ENCODE measurements at places on chromosomes 16 and 17.

DNA sequence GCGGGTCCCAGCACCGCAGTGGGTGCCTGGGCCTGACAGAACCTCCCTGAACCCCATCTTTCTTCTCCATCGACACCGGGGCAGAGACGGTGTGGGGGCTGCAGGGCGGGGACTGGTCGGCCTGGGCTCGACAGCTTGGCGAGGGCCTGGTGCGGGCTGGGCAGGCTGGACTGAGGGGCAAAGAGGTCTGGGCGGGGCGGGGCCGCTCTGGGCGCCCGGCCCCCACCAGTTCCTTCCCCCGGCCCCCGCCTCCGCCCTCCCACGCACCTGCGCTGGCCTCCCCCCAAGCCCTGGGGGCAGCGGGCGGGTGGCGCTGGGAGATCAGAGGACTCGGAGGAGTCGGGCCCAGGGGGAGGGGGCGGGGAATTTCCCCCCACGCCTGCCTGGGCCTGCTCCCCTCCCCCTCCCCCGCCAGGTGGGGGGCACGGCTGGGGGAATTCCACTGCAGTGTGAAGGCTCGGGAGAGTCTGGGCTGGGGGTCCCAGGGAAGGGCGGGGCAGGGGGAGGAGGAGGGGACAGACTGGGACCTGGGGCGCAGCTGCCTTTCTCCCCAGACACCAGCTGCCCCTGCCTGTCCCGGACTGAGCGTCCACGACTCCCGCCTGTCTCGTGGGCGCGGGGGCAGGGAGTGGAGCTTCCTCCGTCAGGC lies 877 bp upstream of the KREMEN2 start:
- no peak for DNase-seq

DNA sequence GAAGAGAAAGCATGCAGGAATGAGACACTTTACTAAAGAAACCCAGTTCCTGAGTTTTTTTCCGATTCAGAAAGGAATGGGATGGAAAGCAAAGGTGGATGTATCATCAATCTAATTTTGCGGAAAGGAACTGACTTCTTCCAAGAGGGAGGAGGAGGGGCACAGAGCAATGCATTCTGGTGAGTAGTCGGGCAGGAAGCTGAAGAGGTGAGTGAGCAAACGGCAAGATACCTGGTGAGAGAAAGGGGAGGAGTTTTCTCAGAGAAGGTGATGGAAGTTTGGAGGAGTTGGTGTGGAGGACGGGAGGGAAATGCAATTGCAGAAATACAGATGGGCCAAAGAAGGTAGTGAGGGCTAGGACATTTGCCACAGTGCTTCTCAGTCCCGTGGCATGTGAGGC lies 713.2 kb downstream of the KCNJ2 start:
- no peak for DNase-seq

GRCh38 chr17:72189768-72190593 lies 69.2 kb downstream of the SOX9 start:
- DNase-seq = no peak

GRCh38 chr17:19004421-19005136 lies at the start of gene FAM83G:
Gene FAM83G, minus strand, starts transcription at chr17:19004764. Its CDS starts 723 bp downstream, at chr17:19004041.
- no peak for DNase-seq

DNA sequence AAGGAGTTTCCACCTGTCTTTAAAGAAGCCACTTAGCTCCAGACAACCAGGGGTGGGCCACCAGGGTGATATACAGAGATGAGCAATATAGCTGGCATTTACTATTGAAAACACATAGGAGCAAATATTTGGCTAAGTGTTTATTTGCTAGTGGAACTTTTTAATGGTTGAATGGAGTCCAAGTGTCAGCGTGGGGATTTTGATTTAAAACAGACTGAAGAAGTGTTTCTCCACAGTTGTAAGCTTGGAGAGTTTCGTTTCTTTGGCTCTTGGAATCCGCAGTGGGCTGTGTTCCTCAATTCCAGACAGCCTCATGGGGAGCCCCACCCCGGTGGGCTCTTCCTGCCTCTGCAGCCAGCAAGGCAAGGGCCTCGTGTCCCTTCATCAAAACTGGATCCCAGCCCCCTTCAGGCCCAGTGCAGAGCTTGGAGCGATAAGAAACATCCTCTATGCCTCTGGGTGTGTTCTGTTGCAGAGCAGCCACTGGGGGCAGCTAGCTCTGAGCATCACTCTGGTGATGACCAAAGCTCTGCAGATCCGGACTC lies 36.1 kb downstream of the NOG start:
- DNase-seq = no peak

- no peak for DNase-seq
These were observed 13.0 kb upstream of the NFATC3 start for GRCh38 chr16:68072038-68072695.

DNA sequence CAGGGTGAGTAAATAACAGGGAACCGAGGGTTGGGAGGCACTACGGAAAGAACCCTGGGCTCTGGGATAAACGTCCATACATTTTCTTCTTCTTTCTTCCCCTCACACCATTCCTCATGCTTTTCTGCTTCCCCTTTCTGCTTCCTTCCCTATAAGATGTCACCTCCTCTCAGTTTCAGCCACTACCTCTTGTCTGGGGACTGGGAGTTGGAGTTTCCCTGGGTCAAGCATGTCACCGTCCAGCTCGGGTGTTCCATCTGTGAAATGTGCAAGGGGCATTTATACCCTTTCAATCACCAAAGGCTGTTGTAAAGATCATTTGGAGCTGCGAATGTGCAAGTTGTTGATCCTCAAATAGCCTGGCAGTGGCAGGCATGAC lies 17.5 kb upstream of the CCL22 start:
- DNase-seq = no peak

GRCh38 chr16:56424791-56425438 lies 430 bp downstream of the AMFR start:
- no peak for DNase-seq

Measured in cortex of kidney (tissue), 1 donor.